ENCODE measurements at places on chromosomes 11 and 22. TPM values are rescaled to one million over a fixed set of nuclear protein-coding genes. Genes with fewer than 3 reads are reported as not detected.

DNA sequence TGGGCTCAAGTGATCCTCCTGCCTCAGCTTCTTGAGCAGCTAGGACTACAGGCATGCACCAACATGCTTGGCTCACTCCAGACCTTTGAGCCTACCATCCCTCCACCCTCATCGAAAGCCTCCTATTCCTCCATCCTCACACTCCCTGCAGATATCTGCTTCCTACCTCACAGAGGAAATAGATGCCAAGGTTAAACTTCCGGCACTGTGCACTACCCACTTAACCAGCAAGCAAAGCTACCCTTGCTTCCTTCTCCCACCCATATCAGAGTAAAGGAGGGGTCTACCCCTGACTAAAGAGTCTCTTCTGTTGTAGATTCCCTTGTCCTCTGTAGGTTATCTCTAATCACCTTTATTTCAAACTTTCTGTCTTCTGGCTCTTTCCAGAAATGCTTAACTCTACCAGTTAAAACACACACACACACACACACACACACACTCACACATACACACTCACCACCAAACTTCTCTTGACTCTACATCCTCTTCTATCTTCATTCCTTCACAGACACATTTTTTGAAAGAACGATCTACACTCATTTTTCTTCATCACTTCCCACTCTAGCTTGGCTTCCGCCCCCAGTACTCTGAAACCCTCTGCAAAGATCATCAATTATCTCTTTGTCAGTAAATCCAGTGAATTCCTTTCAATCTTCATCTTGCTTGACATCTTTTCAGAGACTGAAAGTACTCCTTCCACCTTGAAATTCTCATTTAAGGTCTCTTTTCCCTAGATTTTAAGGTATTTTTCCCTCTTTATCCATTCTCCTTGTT lies 10.9 kb upstream of the SIK2 start:
- no peak for DNase-seq

- no peak for DNase-seq
Observed at GRCh38 chr22:32106930-32107329, 52.2 kb downstream of the C22orf42 start.

DNA sequence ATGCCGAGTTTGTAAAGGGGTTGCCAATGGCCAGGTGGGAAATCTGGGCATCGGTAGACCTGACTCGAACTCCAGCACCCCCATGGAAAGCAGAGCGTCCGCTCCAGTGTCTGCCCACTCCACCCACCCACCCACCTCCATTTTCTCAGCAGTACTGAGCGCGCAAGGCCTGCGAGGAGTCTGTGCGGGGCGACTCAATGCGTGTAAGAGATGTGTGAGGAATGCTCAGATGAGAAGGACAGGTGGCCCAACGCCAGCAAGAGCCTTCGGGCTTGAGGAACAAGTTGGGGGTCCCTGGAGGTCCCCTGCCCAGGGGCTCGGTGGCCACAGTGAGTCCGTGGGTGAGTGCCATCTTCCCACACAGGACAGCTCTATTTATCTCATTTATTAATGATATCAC lies 50.6 kb downstream of the CERK start:
- DNase-seq: peak; percentile 72

- DNase-seq: no peak
Observed at GRCh38 chr22:48871176-48871840, 956.4 kb downstream of the BRD1 start.

- no peak for DNase-seq
Observed at GRCh38 chr11:19992162-19992561, 168.1 kb downstream of the DBX1 start.

- no peak for DNase-seq
Observed at GRCh38 chr22:34841331-34841771, 224.6 kb upstream of the ISX start.

DNA sequence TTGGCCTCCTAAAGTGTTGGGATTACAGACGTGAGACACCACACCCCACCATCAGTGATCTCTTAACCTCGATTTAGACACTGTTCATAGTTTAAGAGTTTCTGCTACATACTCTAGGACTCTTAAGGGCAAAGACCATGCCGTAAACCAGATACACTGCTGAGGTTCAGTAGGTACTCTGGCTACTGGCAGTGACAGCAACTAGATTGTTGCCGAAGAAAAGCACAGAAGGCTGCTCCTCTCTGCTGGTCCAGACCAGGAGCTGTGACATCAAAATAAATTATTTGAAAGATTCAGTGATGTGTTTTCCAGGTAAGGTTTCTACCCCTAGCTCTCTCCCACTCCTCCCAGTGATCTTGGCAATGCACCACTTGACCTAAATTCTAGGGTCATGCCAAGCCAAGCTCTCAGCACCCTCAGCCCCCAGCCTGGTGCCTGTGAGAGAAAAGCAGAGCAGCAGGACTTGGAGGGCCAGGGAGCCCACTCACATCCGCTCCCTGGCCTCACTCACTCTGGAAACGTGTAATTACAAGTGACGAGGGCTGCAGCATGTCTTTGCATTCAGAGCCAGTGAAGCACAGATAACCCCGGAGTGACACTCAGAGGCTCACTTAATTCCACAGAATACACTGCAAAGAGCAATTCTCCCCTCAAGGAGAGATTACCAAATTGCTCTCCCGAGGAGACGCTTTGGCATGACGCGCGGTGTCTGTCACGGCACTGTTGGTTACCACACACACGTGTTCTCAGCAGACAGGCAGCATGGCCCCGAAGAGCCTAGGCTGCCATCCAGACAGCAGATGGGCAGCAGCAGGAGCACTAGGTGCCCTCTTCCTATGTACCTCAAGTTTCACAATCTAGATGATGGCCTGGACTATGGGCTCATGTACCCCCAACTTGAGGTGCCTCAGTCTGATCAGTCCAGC lies 96.9 kb upstream of the PITPNB start:
- no peak for DNase-seq

GRCh38 chr11:104370478-104370877 lies 206.5 kb upstream of the PDGFD start:
- no peak for DNase-seq

- no peak for DNase-seq
Observed at GRCh38 chr11:22221143-22221542, 28.3 kb downstream of the ANO5 start.

Gene WNT11
- polyA plus RNA-seq: 2.9 TPM

Gene FGF19
- not detected for polyA plus RNA-seq

GRCh38 chr11:111466615-111467014 lies 45.6 kb downstream of the BTG4 start:
- DNase-seq: no peak

DNA sequence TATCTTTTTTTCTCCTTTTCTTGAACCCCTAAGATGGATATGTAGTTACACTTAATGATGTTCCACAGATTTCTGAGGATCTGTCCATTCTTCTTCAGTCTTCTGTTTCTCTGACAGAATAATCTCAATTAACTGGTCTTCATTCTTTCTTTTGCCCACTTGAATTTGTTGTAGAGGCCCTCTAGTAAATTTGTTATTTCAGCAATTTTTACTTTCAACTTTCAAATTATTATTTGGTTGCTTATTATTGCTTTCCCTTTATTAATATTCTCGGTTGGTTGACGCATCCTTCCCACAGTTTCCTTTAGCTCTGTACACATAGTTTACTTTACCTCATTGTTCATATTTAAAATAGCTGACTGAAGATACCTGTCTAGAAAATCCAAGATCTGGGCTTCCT lies 1013.7 kb upstream of the CNTN5 start:
- no peak for DNase-seq

DNA sequence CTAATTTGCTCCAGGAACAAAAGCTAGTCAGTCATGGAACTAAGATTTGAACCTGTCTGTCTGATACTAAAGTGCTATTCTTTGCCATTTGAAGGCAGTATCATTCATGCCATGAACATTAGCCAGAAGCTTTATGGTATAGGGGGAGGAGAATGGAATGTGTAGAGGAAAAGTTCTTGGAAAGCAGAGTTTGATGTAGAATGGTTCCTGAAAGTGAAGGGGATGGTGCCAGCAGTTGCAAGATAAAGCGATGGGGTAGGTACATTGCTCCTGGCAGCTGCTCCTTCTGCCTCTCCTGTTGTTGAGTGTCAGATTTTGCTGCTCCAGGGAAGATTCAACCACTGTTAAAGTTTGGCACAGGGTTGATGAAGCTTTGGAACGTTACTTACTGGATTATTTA lies 53.4 kb downstream of the ARHGAP42 start:
- DNase-seq: no peak

DNA sequence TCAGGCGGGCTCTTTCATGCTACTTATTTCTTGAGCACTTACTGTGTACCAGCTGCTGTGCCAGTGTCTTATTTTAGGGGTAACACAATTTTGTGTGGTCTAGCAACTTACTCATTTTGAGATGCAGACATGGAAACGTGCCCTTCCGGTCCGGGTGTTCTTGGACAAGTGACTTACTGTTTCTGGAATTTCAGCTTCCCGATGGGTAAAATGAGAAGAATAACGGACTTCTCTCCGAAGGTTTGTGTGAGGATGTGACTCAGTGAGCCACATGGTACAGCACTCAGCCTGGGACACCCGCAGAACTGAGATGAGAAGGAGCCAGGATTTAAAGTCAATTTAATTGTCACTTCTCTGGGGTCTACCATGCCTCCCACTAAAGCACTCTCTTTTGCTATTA lies 114.5 kb upstream of the SYT13 start:
- no peak for DNase-seq

DNA sequence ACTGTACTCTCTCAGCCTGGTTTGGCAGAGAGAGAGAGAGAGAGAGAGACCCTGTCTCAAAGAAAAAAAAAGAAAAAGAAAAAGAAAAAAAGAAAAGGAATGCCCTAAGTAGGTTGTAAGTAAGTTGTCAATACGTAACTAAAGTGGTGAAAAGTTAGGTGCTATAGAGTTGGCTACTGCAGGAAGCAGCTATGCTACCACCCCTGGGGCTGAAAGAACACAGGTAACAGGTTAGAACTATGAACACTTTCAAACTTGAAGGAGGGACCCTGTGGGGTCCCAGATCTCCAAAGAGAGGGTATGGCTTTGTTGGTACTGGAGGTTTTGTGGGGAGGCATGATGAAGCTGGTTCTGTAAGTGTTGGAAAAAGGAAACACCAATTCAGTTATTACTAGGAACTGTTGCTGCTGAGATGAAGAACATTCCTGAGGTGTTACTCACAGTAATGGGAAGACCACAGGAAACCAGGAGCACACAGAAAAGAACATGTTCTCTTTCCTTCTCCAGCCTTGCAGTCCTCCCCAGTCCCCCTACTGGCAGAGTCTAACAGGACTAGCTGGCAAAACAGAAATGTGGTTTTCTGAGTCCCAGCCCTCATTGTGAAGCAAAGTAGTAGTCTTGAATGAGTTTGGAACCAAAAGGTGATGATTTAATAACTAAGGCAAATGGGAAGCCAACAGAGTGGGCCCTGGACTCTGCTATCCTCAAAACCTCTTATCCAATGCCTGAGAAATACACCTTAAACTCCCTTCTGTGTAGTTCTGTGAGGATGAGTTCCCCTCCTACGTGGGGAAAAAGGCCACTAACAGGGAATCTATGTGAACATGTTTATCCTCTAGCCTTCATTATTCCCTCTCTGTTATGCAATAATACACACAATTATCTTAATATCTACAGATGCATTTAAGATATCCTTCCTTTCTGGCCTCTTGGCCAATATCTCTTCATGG lies 427.0 kb upstream of the DDI1 start:
- DNase-seq: no peak

DNA sequence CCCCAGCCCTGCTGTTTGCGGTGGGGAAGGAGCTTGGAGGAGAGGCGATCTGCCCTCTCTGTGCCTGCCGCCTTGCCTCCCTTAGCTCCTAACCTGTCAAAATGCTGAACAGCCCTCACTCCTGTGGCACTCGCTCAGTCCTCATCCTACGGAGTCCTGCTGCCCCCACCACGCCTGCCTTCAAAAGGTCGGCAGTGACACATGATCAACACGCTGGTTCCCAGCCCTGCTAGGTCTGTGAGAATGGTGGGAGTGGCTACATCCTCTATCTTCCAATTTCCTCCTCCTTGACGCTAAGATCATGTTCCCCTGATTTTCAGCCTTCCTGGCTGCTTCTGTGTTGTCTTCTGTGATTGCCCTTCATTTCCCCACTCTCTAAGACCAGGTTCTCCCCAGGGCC lies 120.2 kb upstream of the TBCEL start:
- no peak for DNase-seq

GRCh38 chr22:24893341-24894070 lies 53.0 kb downstream of the LHFPL7 start:
- no peak for DNase-seq

Gene OR5P2
- polyA plus RNA-seq: not detected

Gene SYT8
- not detected for polyA plus RNA-seq

DNA sequence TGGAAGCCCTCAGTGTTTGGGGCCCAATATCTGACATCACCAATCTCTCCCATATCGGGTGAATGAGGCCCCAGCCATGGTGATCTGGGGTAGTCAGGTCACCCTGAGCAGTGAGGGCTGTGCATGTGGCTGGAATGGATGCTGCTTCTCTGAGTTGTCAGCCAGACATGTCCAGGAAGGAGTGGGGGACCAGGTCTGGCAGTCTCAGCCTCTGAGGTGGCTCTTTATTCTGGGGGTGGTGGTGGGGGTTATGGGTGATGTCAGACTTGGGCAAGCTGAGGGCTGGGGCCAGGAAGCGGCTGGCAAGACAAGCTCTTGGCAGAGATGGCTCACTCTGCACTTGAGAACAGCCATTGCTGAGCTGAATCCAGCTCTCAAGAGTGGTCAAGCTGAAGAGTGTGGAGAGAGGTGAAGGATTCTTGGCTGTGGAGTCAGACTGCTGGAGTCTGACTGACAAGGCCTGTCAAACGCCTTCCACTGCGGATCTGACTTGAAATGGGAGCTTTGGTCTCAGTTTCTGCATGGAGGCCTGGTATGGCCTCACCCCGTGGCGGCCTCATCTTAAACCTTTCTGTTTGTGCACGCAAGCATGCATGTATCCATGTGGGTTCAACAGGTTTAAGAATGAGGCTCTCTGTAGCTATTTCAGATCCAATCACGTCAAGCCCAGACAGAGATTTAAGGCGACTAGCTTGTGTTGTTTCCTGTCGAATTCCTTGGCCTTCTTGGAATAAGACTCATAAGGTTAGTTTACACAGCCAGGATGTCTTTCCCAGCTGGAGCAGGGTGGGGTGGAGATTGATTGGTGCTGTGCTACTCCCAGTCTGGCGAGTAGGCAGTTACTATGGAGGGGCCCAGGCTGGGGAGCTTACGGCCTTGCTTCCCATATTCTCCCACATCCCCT lies 83.9 kb upstream of the TIMP3 start:
- DNase-seq: peak; percentile 65

Gene PHOX2A
- 0.18 TPM for polyA plus RNA-seq

- peak; percentile 89 for DNase-seq
Observed at GRCh38 chr11:34053161-34053686, 1.7 kb downstream of the CAPRIN1 start.

- no peak for DNase-seq
Observed at GRCh38 chr22:38294193-38294592, 21.4 kb upstream of the TMEM184B start.

- DNase-seq: no peak
Observed at GRCh38 chr11:25535467-25536272, 796.3 kb upstream of the ANO3 start.

DNA sequence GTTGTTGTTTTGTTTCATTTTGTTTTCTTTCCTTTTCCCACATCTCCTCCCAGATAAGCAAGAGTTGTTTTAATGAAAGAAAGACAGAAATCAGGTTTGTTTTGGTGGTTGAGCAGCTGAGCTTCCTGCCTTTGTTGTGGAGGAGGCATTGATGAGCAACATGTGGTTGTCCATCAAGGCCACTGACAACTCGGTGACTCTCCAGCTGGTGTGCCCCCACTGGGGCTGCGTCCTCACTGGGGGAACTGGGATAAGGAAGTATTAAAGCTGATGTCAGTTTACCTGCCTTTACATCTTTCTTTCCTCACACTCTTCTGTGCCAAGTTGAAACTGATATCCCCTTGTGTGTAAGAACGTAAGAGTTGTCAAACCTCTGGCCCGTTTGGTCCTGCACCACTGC lies 5.9 kb downstream of the VPS26B start:
- DNase-seq: no peak
